NCI-H1105 (cell line): ENCODE measurements at places on chromosomes 3 and 15.

GRCh38 chr15:92921215-92922131 is 21.3 kb downstream of the CHD2 start:
- no peak for DNase-seq

DNA sequence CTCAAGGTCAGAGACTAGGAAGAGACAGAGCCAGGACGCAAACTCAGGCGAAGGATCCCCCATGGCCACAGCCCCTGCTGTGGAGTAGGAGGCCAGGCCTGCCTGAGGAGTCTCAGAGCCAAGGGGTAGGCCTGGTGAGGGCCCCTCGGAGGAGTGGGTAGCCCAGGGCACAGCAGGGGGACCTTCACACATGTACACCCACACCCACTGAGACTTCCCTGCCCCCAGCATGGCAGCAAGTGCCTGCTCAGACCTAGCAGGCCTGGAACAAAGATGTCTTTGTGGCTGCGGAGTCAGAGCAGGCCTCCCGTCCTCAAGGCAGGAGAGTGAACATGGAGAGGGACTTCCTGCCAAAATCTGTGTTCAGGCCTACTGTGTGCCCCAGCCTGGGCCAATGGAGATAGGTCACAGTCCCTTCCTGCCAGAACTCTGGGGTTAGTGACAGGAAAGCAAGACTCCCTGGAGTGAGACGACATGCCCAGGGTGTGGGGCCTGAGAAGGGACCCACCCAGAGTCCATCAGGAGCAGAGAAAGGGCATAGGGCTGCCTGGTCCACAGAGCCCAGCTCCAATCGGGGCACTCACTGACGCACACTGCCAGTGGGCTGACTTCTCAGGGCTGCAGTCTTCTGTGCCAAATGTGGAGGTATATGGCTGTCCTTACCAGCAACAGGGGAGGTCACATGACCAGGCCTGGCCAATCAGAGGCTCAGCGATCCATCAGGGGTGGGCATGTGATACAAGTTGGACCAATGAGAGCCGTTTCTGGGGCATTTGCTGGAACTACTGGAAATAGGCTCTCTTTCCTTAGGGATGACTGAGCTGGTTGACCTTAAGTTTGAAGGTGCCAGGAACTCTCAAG is 2.3 kb downstream of the GRIP2 start:
- no peak for DNase-seq

DNA sequence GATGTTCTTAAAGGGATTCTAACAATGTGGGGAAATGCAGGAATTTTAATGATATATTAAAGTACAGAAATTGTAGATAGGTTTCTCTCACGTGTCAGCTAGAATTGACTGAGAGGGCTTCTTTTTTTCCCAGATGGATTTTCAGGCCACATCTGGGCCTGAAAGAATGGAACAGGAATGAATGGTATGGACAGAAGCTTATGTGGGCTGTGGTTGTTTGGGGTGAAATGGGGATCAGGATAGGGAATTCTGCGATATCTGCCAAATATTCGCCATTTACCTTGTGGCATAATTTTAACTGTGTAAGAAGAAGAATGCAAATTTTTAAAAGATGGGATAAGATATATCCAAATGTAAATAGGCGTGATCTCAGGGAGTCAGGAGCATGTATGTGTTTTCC is 45.4 kb upstream of the FAM98B start:
- DNase-seq: no peak

GRCh38 chr3:189353318-189353965 is 181.7 kb downstream of the TPRG1 start:
- DNase-seq: no peak

DNA sequence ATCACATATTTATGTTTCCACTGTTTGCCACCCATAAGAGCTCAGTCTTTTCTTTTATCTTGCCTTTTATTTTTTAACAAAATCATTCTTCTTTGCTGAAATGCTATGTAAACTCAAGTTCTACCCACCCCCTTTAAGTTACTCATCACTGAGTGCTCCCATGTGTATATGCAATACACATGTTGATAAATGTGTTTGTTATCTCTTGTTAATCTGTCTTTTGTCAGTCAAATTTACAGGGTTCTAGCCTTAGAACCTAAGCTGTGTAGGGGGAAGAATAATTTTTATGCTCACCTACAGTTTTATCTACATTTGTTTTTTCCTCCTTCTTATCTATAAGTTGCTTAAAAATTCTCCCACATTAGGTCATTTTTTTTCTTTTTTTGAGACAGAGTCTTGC is 1195.9 kb downstream of the ROBO2 start:
- no peak for DNase-seq

GRCh38 chr3:77321646-77322045 is 281.7 kb downstream of the ROBO2 start:
- DNase-seq: no peak

GRCh38 chr15:62348118-62348517 is 183.0 kb upstream of the C2CD4B start:
- DNase-seq: no peak

DNA sequence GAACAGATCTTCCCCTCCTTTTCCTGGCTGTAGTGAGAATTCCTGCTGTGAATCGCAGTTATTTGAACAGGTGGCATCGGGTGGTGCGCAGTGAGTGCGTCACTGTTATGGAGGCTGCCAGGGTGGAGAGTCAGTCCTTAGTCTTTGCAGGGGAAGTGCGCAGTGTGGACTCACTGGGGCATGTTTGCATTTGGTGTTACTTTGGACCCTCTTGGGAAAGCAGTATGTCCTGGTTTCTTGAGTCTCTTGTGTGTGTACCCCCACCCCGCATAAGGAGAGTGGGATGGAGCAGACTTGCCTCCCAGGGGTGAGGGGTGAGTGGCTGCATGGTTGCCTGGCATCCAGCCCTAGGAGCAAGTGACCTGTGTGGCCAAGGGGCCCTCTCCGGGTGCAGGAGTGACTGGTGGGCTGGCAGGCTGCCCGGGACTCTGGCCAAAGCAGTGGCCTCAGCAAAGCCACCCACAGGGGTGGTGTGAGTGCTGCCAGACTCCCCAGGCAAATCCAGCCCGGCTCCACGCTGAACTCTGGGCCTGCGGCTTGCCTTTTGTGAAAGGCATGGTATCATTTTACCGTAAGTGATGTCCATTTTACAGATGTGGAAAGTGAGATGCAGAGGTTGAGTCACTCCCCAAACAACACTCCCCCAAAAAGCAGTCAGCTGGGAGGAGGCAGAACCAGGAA is 46.4 kb downstream of the DNASE1L3 start:
- no peak for DNase-seq

DNA sequence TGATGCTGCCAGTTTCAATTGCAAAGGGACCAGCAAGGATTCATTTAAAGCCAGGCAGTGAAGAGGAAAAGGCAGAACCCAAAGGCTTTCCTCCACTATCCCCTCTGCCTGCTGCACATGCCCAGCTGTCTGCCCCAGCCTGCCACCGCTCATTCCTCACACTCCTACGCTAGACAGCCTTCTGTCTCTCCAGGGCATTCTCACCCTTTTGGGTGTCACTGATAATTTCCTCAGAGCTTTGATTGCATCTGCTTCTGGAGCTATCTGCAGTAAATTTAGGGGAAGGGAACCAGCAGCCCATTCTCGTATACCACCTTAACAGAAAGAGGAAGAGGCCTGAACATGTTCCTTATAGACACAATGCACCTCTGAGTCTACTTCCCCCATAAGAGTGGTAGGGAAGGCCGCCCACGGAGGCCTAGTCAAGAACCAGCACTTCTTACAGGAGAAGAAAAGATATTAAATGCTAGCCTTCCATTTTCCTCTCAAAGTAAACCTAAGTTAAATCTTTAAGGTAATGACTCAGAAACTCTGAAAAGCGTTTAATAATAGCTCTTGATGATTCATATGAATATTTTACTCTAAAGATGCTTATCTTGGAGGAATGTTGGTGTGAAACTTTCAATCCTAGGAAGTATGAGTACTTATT is 20.9 kb downstream of the NUDT16 start:
- no peak for DNase-seq

DNA sequence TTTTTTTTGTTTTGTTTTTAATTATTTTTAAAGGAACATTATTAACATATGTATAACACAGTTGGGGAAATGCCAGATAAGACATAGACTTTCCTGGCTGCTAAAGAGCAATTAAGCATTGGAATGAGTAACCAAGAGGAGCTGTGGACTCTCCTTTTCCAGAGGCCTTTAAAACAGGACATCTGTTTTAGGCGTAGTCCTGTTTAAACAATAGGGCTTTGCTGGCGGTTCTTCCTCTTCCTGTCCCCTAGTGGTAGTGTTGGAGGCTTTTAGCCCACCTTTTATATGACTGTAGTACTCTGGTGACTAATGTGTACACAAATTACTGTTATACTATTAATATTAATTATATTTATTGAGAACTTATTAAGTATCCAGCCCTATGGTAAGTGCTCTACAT is 81.9 kb downstream of the PPARG start:
- DNase-seq: no peak

DNA sequence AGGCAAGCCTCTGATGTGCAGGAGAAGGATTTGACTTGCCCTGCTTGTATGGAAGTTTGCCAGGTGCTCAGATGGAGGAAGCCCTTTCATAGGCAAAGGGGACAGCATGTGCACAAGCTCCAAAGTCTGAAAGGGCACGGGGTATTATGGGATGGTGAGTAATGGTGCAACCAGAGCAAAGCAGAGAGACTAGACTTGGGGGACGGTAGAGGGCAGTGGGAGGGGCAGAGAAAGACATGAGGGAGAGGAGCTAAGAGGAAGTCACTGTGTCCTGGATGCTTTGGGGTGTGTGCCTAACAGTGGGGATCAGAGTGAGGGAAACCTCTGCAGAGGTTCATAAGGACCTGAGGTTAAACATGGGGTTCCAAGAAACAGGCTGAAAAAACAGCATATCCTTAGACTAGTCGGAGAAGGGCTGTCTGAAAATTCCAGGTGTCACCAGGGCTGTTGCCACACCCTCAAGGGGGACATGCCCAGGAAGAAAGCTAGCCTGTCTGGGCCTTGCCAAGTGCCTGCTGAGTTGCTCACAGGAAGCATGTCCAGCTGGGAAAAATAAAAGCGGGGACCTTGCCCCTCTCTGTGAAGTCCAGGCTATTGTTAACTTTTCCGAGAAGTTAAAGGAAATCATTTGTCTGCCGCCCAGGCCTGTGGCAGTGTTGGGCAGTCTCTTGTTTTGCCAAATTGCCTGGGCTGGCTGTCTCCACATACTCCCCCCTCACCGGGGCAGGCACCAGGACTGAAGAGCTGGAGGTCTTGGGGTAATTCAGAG is 47.1 kb downstream of the HRH1 start:
- no peak for DNase-seq

DNA sequence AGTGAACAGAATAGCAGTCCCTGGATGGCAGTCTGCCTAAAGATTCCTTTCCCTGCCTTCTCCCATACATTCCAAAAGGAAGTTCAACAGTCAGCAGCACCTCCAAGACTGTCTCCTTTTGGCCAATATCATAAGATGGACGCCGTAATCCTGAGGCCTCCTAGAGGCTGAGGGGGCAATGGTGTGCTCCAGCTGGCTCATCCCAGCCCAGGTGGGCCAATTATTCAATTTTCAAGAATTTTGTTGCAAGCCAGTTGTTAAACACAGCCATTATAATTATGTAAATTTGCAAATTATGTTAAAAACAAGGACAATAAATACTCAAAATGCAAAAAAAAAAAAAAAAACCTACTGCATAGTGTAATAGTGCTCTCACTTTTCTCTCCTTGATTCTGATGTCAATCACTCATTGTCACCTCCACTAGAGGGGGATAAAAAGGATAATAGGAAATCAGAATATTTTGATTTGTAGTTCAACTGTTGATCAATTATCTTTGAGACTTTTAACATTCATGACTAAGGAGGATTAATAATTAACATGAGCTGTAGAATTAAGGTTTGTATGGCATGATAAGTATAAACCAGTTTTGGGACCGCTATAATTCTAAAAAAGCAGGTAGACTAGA is 40.1 kb downstream of the PPARG start:
- no peak for DNase-seq

DNA sequence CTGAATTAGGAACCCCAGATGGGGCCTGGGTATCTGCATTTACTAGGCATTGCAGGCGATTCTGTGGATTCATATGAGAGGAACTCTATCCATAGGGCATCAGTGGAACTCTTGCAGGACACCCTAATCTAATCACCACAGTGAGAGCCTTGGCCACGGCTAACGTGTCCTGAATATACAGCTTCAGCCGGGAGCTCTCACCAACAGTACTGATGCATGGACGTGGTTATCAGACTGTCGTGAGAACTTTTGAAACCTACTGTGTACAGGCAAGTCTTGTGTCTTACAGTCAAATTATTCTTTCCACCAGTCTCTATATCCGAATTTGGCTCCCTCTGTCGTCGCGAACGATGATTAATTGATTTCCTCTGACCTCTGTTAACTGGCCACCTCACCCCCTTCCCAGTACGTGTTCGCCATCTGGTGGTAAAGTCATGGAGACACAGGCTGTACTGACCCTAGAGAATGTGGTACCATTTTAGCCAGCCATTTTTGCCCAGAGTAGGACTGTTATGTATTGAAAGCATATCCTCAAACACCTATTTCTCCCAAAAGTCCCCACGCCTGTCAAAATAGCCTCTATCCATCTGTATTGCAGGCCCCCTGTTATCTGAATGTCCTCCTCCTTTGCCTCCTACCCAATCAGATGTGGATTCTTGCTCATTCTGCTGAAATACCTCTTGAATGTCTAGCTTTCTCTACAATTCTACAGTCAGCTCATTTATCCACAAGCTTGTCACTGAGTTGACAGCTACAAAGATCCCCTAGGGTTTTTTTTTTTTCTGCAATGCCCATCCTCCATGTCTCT is 39.7 kb downstream of the GLDN start:
- DNase-seq: peak; percentile 28

- DNase-seq: no peak
These were observed 398 bp upstream of the RAB7A start for GRCh38 chr3:128725547-128726022.

- DNase-seq: no peak
These were observed 244.3 kb downstream of the NTRK3 start for GRCh38 chr15:88012233-88012632.

DNA sequence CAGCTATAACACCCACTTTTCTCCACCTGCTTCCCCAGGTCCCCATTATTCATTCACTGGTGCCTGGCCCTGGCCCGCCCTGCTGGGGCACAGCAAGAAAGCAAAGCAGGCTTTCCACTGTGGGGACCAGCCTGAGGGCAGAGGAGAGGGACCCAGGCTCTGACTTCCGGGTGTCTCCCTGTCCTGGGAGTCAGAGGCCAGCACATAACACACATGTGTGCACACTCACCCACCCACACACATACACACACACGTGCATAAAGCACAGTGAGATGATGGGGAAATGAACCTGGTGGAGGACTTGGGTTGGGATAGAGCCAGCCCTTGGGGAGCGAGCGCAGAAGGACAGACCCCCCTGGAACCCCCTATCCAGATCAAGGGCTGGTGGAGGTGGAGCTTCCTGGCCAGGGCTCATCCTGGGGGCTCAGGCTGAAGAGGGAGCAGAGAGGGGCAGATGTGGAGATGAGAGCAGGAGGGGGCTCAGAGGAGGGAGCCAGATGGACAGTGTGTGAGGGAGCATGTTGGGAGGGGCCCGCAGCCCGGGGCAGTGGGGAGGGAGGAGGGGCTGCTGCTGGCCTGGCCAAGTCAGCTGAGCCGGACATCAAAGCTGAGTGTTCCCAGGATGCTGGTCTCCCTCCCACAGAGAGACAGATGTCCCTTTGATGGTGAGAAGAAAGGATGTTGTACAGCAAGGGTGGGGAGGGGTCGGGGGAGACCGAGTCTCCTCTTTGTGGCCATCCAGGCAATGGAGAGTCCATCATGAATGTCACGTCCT is 78.2 kb downstream of the LINGO1 start:
- no peak for DNase-seq

- no peak for DNase-seq
These were observed 167.0 kb upstream of the TBL1XR1 start for GRCh38 chr3:177364236-177364635.
